ENCODE measurements at places on chromosomes 5 and 9.

GRCh38 chr5:113153512-113154097 lies 177.0 kb downstream of the DCP2 start:
- DNase-seq: no peak

DNA sequence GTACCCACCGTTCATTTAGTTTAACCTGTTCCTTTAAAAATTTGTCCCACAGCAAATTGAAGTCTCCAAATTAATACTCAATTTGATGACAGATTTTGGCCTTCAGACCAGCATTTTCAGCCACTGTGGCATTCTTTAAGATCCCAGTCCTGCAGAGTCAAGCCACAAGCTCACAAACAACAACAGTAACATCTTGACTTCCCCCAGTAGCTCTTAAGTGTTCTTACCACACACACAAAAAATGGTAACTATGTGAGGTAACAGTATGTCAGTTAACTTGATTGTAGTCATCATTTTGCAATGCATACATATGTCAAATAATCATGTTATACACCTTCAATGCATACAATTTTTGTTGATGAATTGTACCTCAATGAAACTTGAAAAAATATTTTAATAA lies 247.9 kb downstream of the LURAP1L start:
- DNase-seq: no peak

- DNase-seq: no peak
These were observed 7.3 kb downstream of the JMY start for GRCh38 chr5:79243224-79243623.

DNA sequence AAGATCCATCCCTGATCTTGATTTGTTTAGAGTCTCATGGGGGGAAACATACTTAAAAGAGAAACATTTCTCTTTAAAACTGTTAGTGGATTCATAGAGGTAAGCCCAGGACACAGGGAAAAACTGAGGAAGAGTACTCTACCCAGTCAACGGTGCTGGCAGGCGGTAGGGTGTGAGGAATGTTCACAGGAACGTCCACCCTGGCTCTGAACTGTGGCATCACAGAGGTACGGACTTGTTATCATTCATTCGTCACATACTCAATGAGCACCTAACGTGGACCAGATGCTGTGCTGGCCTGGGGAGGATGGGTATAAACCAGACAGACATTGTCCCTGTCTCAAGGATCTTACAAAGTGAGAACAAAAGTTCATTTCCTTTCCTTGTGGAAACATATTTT lies 18.8 kb upstream of the PPARGC1B start:
- DNase-seq: no peak

DNA sequence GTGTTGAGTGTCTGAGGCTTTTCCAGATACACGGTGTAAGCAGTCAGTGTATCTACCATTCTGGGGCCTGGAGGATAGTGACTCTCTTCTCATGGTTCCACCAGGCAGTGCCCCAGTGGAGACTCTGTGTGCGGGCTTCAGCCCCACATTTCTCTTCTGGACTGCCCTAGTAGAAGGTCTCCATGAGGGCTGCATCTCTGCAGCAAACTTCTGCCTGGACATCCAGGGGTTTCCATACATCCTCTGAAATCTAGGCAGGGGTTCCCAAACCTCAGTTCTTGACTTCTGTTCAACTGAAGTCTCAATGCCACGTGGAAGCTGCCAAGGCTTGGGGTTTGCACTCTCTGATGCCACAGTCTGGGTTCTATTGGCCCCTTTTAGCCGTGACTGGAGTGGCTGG lies 256.6 kb upstream of the ITGA1 start:
- no peak for DNase-seq

DNA sequence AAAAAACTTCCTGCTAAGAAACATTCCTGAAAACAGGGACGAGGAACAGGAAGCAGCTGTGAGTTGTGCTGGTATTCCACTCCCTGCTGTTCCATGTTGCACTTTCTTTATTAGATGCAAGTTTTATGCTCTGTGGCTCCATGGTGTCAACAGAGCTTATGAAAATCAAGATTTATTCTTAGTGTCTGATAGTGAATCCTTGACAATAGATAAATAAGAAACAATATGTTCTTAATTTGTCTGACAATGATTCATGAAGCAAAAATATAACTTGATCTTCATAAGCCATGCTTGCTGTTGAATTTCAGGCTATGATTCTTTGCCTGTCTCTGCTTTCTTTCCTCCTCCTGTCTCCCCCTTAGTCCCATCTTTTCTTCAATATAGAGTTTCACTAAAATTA lies 119.6 kb downstream of the DROSHA start:
- no peak for DNase-seq

- no peak for DNase-seq
These were observed 436.7 kb upstream of the CDH9 start for GRCh38 chr5:27475063-27475462.

- no peak for DNase-seq
These were observed 157.5 kb upstream of the CCDC152 start for GRCh38 chr5:42599106-42599505.

All from activated gamma-delta T cell treated with anti-CD3 and anti-CD28 coated beads, Interleukin-2, amount 50 U/mL, for 16 hours (primary cell).